NCI-H2081 treated with DMSO at 0.1 percent for 48 hours (cell line): ENCODE measurements at places on chromosomes 16 and 17.

DNA sequence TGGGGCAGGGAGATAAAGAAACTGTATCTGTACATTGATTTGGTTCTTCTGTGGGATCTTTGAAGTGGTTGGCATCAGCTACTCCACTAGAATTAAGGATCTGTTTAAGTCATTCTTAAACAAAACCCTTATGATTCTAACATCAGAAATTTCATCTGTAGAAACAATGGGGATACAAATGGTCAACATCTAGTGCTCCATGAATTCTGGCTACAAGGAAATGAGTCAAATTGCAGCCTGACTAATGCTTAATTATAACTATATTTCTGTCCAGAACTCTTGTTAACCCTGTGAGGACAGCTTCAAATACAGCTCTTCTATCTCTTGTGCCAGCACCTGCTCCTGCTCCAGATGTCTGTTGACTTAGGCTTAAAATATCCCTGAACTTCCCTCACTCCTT, 13.9 kb upstream of the GINS3 start:
- DNase-seq, result no peak

DNA sequence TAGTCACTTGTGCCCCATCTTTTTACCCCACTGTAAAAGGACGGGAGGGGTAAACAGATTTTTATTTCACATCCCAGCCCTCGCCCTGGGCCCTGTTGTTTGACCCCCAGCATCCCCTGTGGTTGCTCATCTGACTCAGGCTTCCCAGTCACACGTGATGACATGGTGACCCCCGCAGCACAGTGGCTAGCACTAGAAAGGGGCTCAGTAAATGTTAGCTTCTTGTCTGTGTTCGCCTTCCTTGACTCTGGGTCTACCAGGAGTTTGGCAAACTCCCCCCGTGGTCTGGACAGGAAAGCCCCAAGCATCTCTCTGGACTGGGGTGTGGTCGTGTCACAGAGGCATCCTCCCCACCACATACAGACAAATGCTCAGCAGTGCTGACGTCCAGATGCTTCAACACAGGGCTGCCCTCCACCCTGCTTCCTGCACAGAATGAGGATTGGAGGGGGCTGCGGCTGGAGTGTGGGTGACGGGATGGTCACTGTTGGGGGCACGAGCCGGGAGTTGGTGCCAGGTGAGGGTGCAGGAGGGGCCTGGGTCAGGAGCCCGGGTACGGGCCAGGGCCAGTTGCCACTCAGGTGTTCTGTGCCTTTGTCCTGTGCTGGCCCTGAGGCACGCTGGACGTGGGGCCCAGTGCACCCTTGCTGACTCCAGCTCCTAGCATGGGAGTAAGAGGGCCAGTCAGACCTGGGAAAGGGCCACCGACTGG, 69.1 kb downstream of the METRNL start:
- no peak for DNase-seq

DNA sequence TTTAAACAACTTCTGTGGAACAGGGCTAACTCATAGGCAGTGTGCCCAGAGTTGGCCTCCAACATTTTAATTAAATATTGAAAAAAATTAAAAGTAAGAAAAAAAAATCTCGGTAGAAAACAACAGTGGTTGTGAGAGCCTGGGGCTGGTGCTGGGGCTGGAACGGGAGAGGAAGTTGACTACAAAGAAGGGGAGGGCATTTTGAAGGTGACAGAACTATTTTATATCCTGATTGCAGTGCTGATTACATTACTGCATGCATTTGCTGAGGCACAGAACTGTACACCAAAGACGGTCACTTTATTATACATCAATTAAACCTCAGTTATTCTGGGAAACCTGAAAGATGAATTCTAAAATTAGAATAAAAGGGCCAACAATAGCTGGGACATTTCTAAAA, 142.5 kb downstream of the PARN start:
- no peak for DNase-seq

- no peak for DNase-seq
Measured at GRCh38 chr16:52471650-52472370, 75.1 kb downstream of the TOX3 start.

- DNase-seq, result no peak
Measured at GRCh38 chr16:50801036-50801435, 59.1 kb downstream of the CYLD start.

GRCh38 chr16:72142476-72142875, 29.5 kb downstream of the PMFBP1 start:
- DNase-seq, result no peak

DNA sequence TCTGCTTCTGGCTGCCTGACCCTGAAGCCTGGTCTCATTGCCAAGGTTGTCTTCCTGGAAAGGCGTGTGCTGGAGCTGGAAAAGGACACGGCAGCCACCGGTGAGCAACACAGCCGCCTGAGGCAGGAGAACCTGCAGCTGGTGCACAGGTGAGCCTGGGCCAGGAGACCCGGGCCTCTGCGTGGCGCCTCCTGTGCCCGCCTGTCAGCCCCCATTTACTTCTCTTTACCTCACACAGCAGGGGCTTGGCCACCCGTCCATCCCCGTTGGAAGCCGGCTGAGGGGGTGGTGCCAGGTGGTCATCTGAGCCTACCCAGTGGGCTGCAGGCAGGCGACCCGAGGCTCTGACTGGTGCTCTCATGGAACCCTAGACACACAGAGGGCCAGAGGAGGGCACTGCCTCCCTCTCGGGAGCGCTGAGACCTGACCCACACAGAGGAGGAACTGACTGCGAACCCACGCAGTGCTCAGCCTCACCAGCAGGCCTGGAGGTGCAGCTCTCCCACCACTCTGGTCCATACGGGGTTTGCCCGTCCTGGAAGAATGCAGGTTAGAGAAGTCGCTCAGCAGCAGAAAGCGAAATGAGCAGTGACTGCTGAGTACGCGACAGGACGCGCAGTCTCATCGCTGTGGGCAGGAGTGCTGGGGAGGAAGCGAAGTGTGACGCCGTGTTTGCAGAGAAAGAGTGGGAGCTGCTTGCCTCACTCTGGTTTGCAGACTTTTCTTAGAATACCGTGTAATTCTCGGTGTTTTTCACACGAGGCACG, 21.9 kb upstream of the CAPN15 start:
- DNase-seq, result no peak

- DNase-seq, result no peak
Measured at GRCh38 chr16:27867122-27868110, 196.1 kb downstream of the GSG1L start.

DNA sequence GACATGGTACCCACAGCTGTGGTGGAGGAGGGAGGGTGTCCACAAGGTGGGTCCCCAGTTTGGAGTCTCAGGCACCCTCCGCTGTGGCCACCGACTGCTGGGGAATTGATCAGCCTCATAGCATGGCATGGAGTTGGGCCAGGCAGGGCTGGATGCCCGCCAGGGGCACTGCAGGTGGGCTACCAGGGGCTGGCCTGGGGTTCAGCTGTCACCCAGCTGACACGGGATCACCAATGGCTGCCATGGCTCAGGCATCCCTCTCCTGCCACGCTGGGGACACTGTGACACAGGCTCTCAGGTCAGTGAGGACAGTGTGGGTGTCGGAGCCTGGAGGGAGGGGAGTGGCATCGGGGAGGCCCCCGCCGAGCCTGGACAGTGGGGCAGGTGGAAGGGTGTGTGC, 19.8 kb upstream of the SSTR5 start:
- DNase-seq, result no peak

DNA sequence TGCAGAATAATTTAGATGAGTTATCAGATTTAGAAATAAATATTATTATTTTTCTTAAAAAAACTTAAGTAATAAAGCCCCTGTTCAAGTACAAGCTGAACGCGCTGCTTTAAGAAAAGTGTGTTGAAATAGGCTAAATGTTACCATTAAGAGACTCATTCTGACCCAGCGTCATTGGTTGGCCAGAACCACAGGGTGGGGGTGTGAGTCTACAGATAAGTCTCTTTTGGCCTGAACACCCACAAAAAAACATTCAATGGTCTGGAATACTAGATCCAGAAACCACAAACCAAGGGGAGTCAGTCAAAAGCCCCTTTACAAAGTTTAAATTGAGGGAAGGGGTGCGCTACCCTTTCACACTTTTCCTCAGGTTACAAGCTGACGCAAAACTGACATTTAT, 776.1 kb downstream of the KCNJ2 start:
- no peak for DNase-seq

GRCh38 chr17:2089021-2089422, 34.1 kb downstream of the HIC1 start:
- DNase-seq, result no peak

GRCh38 chr16:69691980-69692911, 34.1 kb downstream of the NQO1 start:
- DNase-seq, result no peak

DNA sequence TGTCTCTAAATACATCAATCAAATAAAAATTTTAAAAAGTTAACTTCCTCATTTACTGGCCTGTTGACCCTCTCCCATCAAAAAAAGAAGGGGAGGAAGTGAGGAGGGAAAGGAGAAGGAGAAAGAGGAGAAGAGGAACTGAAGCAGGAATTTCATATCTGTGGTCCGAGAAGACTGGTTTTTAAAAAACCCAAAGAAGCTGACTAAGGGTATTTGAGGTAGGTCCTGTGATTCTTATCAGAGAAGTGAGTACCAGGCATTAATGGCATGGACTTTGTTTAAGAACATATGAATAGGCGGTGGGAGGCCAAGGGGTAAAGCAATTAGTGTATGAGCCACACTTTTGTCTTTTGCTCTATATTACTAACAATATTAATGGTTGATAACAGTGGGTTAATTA, 2.0 kb downstream of the SLC46A1 start:
- no peak for DNase-seq
